ENCODE measurements at places on chromosomes 12 and 14.
A peak's percentile ranks its signal among the peaks of the same experiment; 100 is the strongest.

DNA sequence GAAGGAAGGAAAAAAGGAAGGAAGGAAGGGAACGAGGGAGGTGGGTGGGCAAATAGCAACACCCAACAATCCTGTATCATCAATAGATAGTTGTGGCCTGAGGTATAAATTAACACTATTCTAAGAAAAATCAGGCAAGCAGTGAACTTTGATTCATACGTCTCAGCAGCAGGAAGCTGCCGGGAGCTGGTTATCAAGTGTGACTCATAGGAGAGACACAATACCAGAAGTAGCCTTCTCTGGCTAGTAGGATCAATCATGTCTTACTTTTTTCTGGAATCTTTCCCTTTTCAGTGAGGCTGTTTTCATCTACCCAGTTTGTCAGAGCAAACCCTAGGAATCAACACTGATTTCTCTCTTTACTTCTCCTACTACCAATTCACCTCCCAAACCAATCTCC lies 780.5 kb downstream of the NRXN3 start:
- no peak for DNase-seq

GRCh38 chr12:31362759-31363415 lies 36.9 kb upstream of the SINHCAF start:
- no peak for DNase-seq

DNA sequence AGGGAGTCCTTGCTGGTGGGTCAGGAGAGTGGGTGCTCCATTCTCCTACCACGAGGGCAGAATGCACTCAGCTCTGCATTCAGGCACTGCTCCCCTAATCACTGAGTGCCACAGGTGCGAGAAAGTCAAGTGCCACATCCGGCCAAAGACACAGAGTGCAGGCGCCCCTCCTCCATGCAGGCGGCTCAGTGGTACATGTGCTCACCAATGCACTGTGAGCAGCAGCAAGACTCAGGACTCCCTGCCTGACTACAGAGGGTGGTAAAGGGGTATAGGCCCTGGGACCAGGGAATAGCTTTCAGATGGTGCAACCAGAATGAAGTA lies 32.9 kb downstream of the ZFYVE21 start:
- peak; percentile 28 for DNase-seq

GRCh38 chr14:61255968-61256367 lies 25.2 kb downstream of the TMEM30B start:
- DNase-seq, result no peak

GRCh38 chr12:1616233-1617066 lies 12.6 kb upstream of the WNT5B start:
- DNase-seq, result no peak
